ENCODE measurements at places on chromosomes 6 and 20. TPM values are rescaled to one million over a fixed set of nuclear protein-coding genes. Genes with fewer than 3 reads are reported as not detected.

GRCh38 chr20:48983423-48984400 lies 62.2 kb downstream of the ARFGEF2 start:
- no peak for DNase-seq

Gene TGM3
- not detected for total RNA-seq

DNA sequence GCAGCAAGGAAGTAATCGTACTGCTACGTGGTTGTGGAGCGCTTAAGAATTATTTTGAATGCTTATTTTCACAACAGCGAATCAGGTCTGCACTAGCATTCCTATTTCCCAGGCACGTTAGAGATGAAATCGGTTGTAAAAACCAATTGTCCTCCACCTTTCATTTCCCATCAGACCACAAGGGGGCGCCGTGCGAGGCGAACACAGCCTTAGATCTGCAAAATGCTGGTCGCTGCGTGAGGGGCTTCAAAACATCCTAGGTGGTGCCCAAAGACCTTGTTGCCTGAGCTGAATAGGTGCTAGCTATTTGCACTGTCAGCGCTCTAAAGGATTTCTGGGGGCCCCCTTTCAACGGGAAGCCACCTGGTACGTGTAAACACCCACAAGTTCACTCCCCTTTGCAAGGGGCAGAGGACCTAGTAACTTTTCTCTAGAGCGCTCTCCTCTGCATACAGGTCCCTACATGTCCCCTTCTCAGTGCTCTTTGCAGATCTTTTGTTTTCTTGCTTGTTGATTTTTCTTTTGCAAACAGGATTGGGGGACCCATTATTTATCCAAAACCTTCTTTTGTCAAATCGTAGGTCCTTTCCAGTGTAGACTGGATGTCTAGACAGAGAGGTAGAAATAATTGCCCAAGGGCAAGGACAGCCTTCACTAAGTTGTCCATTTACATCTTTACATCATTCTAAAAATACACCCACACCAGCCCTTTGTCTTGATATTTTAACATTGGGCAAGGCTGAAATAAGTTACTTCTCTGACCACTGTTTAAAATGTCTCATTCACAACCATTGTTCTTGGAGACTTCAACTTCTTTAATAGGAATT lies 59.8 kb downstream of the NEDD9 start:
- DNase-seq = peak; percentile 81

DNA sequence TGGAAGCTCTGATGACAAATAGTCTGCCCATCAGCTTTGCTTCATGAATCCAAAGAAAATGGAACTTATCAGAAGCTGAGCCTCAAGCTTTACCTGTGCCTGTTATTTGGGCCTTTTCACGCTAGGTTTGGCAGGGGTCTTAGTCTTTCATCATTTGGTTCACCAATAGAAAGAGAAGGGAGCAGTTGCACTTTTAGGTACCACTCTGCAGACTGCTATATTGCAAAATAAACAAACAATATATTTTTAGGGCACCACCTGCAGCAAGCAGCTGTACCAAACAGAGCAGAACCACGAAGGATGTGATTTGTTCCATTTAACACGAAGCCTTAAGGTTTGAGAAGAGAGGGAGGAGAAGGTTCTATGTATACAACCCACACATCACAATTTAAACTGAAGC lies 291.4 kb upstream of the RNF217 start:
- DNase-seq = no peak

DNA sequence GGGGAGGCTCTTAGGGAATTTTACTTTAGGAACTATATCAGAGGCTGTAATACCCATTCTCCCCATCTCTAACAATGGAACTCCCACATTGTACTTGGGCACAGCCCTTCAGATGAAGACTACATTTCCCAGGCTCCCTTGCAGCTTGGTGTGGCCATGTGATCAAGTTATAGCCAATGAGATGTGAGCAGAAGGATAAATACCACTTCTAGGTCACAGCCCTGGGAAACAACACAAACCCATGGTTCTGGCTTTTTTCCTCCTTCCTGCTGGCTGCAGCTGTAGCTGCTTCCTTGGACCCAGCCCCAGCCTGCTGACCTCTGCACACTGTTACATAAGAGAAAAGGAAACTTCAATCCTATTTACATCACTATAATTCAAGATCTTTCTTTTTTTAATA lies 445.9 kb upstream of the JARID2 start:
- no peak for DNase-seq

GRCh38 chr6:69366831-69367230 lies 430.0 kb downstream of the LMBRD1 start:
- no peak for DNase-seq

Gene SUPT3H
- total RNA-seq = 11.6 TPM

Gene SEL1L2
- not detected for total RNA-seq

Gene CALHM5
- total RNA-seq = not detected

Gene FHL5
- total RNA-seq = not detected

DNA sequence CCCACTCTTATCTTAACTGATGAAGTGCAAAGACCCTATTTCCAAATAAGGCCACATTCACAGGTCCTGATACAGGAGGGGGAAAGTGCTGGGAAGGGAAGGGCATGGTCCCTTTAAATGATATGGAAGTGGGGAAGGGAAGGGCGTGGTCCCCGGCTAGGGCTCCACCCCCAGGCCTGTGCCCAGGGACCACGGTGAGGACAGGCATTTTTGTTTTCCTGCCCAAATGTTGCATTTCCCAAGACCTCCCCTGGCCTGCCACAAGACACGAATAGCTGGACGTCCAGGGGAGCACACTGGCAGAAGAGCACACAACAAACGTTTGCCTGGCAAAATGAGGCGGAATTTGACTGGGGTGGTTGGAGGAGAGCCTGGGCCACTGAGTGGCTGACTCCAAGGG lies 16.1 kb upstream of the HFE start:
- DNase-seq = no peak

GRCh38 chr6:56699066-56699654 lies 56.5 kb upstream of the DST start:
- DNase-seq = no peak

Gene PMEPA1
- 5.0 TPM for total RNA-seq

- no peak for DNase-seq
Measured at GRCh38 chr6:167452338-167453081, 127.6 kb downstream of the TTLL2 start.

Gene OR2J1
- total RNA-seq = not detected

Data from activated naive CD8-positive, alpha-beta T cell treated with anti-CD3 and anti-CD28 coated beads, Interleukin-2, amount 10 ng/mL, durations not matched to agents 7 days and 5 days (primary cell).